ENCODE measurements at places on chromosomes 5 and 9.
A peak's percentile ranks its signal among the peaks of the same experiment; 100 is the strongest.

- no peak for DNase-seq
Measured at GRCh38 chr5:6066016-6066415, 312.3 kb downstream of the MED10 start.

DNA sequence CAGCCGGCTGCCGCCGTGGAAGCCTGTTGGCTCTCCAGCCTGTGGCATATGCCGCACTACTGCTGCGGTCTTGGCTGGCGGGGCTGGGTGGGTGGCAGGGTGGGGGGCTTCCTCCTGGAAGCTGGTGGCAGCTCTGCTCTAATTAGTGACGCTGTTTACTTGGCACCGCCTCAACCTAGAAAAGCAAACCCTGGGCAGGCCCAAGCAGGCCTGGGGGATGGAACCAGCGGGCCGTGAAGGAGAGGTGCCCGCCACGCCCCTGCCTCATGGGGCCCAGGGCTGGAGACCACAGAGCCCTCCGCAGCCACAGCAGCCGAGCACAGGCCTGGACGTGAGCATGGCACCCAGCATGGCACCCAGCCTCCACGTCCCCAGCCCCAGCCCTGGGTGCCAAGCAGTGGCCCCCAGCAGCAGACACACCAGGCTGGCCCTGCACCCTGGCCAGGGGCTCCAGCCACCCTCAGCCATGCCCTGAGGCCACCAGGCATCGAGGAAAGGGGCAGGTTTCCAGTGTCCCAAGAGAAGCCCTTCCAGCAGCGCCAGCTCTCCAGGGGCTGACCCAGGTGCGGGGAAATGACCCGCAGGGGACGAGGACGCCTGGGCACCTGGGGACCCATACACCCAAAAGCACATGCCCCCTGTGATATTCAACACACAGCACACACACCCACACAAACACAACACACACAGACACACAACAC lies 5.4 kb upstream of the CCDC187 start:
- DNase-seq = no peak

DNA sequence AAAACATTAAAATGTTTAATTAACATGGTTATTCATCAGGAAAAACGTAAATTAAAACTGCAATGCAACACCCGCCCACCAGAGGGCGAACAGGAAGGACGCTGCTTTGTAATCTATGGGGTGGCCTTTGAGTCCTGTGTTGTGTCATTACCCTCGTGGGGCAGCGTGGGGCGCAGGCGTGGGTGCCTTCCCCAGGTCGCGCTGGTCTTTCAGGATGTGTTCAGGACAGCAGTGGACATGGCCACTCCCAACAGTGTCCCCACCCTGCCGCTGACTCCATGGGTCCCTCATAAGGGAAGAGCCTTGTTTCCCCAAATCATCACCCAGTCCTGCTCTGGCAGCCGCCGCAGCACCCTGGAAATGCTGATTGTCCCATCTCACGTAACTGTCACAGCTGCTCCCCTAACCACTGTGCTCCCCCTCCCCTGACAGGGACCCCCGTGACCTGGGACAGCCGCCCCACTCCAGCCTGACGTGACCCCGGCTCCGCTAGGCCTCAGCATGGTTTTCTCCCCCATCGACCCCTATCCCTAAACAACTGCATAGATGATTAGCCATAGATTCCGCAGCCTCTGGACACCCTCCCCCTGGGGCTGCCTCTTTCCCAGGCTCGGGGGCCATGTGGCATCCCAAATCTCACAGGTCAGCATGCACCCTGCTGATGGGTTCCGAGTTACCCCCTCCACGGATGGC lies 36.4 kb downstream of the GLT6D1 start:
- DNase-seq = no peak

- DNase-seq = no peak
Measured at GRCh38 chr9:31519011-31519410, 865.4 kb upstream of the ACO1 start.

- peak; percentile 3 for DNase-seq
Measured at GRCh38 chr9:109574061-109574882, 76.2 kb upstream of the PTPN3 start.

DNA sequence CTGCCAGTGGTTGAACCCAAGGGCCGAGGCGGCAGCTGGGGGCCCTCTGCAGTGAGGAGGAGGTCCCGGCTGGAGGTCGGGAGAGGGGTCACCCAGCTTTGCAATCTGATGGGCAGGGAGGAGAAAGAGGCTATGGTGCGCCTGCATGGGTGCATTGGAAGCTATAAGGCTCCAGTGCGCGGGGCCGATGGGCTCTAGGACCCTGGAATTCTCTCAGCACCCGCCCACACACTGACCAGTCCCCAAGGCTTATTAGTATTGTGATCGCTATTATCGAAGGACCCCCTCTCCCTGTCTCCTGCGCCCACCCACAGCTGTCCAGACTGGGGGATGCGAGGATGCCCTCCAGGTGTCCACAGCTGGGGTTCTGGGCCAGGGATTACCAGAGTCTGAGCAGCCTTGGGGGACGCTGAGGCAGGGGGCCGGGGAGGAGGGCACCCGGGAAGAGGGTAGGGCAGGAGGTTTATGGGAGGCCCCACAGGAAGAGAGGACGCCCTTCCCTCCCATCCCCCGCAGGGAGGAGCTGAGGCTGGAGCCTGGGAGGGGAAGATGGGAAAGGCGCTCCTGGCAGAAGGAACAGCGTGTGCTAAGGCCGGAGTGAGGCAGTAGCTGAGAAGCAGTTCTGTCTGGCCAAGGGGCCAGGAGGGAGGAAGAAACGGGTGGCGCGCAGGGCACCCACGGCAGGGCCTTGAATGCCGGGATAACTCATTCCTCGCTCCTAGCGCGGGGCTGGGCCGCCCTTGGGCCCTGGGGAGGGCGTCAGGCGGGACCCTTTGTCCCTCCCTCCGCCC lies 24.2 kb downstream of the C9orf50 start:
- no peak for DNase-seq

- no peak for DNase-seq
Measured at GRCh38 chr5:10921160-10921559, 160.1 kb upstream of the DAP start.

DNA sequence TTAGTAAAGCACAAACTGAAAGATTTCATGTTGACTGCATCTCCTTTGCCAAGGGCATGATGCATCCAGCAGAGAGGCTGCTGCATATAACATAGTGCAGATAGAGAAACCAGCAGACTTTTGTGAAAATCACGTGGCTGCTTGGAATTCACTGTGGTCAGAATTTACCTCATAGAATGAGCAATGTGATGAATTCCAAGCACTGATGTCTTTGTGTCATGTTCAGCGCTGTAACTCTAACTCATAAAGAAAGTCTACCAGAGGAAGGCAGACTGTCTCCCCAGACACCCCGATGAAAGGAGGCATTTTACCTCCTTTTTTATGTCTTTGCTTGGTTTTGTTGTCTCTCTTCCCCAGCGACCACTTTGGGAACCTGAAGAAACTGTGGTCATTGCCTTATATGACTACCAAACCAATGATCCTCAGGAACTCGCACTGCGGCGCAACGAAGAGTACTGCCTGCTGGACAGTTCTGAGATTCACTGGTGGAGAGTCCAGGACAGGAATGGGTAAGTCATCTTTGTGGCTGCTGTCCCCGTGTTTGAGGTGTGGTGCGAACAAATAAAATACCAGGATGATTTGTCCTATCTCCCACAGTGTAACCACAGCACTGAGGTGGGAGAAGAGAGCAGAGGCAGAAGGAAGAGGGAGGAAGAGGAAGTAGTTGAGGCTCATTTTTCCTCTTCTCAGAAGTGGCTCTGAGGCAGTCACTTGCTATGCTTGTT lies 42.0 kb downstream of the ITK start:
- peak; percentile 47 for DNase-seq

DNA sequence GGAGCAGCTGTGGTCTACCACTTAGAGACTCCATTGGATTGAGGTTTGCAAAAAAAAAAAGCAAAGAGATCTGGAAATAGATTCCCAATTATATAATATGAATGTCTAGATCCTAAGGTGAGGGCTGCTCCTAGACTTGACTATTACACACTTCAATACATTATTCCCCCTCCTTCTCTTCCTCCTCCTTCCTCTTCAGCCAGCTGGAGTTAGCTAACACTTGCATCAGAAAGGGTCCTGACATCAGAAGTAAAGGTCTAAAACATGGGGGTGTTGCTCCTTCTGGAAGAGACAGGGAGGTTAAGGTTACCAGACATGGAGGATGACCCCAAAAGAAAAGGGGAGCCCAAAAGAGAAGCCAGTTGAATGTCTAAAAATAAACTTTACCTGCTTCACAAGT lies 12.9 kb upstream of the NR3C1 start:
- DNase-seq = no peak

DNA sequence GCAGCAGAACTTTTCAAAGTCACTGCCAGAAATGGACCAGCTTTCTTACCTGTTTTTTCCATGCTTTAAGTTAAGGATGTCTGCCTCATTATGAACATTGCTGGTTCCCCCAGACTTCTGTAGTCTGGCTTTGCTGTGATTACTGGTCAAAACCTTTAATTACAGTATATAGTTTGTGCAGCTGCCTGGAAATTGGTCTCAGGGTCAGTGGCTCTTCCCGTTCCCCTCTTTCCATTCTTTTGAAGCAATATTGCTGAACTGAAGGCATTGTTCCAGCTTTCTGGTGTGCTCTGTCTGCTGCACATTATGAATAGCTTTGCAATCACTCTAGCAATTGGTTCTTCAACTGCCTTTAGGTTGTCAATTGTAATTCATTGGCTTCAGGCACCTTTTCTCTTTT lies 206.5 kb downstream of the ARL15 start:
- DNase-seq = no peak

GRCh38 chr5:113110117-113110516 lies 133.5 kb downstream of the DCP2 start:
- no peak for DNase-seq

- no peak for DNase-seq
Measured at GRCh38 chr9:14179449-14179848, 134.5 kb downstream of the NFIB start.

DNA sequence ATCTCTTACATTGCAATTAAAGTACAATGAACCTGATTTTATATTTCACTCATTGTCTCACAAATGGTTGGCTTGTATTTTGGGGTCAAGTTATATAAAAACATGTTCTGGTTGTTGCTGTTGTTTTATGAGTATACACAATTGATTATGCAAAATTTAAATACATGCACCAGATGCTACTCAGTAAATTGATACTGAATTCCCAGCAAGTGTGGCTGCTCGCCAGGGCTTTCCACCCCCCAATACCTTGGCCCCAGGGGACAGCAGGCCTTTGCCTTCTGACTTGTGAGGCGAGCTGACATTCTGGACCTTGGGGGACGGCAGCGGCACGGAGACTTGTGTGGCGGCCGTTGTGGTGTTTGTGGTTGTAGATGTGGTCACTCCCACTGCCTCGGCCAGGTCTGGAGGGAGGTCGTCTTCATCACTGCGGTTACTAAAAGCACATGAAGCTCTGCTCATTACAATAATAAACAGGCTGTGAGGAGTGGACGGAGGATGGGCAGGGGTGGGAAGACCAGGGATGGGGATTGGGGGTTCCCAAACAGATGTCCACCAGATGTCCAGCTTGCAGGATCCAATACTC lies 27.0 kb upstream of the FRRS1L start:
- DNase-seq = no peak

- no peak for DNase-seq
Measured at GRCh38 chr9:94625835-94626234, 13.5 kb downstream of the FBP1 start.

DNA sequence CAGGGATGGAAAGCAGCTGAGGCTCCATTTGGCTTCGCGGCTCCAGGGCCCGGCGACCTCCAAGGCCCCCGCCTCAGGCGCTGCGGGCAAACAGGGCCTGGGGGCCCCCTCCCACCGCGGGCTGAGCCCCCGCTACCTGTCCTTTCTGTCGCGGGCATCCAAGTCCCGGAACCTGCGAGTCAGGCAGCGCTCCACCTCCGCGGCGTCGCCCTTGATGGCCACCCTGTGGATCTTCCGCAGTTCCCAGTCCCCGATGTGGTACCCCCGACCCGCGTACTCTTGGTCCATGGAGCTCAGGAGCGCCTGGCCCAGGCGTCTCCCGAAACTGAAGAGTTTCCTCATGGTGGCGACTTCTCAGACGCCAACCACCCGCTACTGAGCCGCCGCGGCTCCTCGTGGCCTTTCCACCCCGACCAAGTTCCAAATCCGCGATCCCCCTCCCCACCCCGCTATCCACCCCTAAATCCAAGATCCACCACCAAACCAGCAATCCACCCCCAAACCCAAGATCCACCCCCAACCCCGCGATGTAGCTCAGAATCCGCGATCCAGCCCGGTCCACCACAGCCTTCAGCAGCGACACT lies 86.5 kb upstream of the CCDC180 start:
- DNase-seq = no peak

GRCh38 chr5:147051193-147051592 lies 172.6 kb upstream of the PPP2R2B start:
- DNase-seq = no peak

- no peak for DNase-seq
Measured at GRCh38 chr9:104883169-104883568, 44.8 kb downstream of the ABCA1 start.

DNA sequence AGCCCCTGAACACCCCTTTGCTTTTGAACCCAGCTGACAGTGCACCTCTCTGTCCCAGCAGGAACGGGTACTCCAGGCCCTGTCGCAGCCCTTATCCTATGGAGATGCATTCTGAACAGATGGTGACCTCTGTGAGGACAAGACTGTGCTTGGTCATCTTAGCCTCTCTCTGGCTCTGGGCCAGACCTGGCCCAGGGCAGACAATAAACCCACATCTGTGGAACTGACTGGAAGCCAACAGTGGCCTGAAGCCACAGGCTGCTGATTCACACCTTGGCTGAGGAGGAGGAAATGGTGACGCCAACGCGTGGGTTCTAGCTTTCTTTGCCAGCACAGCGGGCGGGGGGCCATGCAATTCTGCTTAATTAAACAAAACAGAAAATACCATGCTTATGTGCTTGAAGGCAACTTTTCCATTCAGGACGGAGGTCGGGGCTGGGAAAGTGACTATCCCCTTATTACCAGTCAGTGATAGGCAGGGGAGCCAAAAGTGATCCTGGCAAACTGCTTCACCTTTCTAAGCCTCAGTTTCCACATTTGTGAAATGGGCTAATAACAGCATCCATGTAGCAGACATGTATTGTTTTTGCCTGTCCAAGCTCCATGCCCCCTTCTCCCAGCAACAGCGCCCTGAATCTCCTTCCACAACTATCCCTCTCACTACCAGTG lies 10.8 kb downstream of the SH3PXD2B start:
- peak; percentile 74 for DNase-seq

DNA sequence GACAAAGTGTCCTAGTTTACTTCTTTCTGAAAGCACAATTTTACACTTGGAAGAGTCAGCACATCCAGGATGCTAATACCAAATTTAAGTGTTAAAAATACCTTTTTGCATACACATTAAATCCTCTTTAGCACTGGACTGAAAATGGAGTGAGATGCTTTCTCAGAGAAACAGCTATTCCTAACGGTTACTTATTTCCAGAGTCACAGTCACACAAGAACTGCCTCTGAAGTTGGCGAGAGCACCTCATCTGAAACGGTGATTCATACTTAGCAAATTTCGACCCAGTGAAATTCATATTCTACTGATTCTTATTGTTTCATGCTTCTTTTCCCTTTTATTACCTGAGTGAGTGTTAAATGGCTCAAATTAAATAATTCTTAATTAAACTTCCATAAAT lies 12.2 kb downstream of the CDH18 start:
- DNase-seq = no peak

- DNase-seq = no peak
Measured at GRCh38 chr9:38215465-38215864, 146.4 kb upstream of the SHB start.

GRCh38 chr5:33297760-33298216 lies 143.0 kb upstream of the TARS1 start:
- no peak for DNase-seq

- DNase-seq = no peak
Measured at GRCh38 chr5:179486596-179487051, 63.7 kb upstream of the RUFY1 start.

- no peak for DNase-seq
Measured at GRCh38 chr9:72826996-72827949, 125.6 kb downstream of the ALDH1A1 start.
